ENCODE measurements at places on chromosomes 7 and 10.

- no peak for DNase-seq
Measured at GRCh38 chr7:55247428-55247827, 117.7 kb upstream of the LANCL2 start.

- no peak for DNase-seq
Measured at GRCh38 chr7:129332254-129333035, 101.8 kb upstream of the STRIP2 start.

DNA sequence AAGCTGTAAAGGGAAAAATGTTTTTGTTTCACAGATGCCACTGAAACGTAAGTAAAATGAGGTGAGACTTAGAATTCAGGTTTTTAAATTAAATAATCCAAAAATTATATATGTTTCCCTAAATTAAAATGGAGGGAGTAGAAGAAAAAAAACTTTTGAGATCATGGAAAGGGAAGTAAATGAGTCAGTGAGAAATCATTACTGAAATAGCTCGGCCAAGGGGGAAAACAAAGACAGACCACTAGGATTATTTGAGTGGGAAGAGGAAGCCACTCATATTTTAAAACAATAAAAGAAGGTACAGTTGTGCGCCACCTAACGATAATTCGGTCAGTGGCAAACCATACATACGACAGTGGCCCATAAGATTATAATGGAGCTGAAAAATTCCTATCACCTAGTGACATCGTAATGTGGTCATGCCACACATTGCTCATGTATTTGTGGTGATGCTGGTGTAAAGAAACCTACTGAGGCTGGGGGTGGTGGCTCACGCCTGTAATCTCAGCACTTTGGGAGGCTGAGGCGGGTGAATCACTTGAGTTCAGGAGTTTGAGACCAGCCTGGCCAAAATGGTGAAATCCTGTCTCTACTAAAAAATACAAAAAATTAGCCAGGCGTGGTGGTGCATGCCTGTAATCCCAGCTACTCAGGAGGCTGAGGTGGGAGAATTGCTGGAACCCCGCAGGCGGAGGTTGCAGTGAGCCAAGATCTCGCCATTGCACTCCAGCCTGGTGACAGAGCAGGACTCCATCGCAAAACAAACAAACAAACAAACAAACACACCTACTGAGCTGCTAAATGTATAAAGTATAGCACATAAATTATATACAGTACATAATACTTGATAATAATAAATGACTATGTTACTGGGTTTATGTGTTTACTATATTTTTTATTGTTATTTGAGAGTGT, 64.7 kb downstream of the MKX start:
- no peak for DNase-seq

DNA sequence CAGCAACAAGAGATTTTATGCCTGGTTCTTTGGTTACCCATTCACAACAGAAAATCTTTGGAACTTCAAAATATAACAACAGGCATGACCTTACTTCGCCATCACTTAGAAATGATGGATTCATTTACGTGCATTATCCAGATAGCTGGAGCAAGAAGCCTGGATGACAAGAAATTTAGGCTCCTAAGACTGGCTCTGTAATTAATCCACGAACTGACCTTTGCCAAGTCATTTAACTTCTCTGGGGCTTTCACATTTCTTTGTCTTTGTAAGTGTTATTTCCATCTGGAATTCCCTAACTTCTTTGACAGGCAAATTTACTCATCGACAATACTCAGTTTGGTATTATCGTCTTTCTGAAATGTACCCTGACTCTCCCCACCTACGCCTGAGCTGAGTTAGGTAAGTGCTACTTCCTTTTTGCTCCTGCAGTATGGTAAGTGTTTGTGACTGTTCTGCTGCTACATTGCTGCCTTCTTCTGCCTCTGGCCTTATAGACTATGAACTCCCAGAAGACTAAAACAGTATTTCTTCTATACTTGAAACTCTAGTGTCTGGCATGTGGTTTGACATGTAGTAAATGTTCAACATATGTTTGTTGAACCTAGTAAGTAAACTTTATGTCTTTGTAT, 5.5 kb upstream of the MDFIC start:
- peak; percentile 65 for DNase-seq

GRCh38 chr10:91597197-91597881, 35.5 kb downstream of the PPP1R3C start:
- no peak for DNase-seq

- no peak for DNase-seq
Measured at GRCh38 chr7:87982116-87982515, 48.1 kb downstream of the ADAM22 start.

GRCh38 chr7:24245362-24245761, 38.6 kb upstream of the NPY start:
- DNase-seq = peak; percentile 8

- no peak for DNase-seq
Measured at GRCh38 chr7:102004229-102004628, 186.8 kb downstream of the CUX1 start.

DNA sequence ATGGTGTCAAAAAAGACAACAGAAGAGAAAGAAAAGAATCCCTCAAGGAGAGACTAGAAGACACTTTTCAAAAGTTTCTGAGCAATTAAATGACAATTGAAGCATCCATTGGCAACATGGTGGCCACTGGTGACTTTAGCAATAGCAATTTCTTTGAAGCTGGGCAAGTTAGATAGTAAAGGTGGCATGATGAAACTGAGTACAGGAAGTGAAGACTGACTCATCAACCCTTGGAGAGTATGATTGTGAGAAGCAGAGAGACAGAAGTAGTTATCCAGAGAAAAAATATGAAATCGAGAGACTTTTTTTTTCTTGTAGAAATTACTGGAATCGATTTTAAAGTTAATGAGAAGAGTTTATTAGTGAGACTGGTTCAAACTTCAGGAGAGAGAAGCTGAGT, 52.5 kb downstream of the DGKB start:
- peak; percentile 22 for DNase-seq

- no peak for DNase-seq
Measured at GRCh38 chr10:45198486-45199204, 116.8 kb downstream of the OR13A1 start.

GRCh38 chr7:157876469-157877285, 539.9 kb downstream of the DNAJB6 start:
- no peak for DNase-seq

DNA sequence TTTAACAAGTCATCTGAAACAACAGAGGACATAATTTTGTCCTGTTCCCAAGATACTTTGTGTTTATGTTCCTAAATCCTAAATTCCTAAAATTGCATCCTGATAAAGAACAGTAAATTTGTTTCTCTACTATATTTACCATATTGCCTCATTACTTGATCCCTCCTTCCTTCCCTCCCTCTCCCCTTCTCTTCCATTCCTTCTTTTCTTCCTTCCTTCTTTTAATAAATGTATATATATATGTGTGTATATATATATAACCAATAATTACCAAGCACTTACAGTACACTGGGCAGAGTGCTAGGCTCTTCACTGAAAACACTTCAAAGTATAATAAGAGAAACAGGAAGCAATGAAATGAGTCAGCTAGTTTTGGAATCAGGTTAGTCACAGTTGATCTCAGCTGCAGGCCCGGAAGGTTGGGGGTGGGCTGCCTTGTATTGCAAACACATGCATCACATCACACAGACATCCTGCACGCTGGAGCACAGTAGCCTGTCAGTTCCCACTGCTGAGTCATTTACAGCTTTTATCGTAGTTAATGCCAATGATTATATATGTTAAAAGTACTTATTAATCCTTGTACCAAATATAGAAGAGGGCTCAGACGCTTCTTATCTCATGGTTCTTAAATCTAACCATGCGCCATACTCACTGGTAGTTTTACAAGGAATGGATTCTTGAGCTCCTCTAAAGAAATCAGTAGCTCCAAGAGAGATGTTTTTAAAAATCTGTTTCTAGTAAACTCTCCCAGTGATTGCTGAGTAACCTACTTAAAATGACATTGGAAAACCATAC, 551.7 kb downstream of the GRM8 start:
- peak; percentile 93 for DNase-seq

DNA sequence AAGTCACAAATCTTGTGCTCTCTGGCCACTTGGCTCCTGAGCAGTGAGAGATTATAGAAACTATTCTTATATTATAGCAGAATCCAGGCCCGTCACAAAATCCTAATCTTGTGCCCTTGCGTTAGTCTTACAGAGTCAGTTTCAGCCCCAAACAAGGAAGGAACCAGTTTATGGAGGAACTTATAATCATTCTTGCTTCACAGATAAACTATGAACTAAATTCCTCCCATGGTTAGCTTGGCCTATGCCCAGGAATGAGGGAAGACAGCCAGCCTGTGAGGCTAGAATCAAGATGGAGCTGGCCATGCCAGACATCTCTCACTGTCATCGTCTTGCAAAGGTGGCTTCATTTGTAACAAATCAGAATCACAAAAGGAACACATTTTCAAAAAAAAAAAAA, 199.7 kb upstream of the PITRM1 start:
- DNase-seq = no peak

- no peak for DNase-seq
Measured at GRCh38 chr7:22563032-22563501, 63.1 kb upstream of the STEAP1B start.

GRCh38 chr7:71239586-71240268, 107.8 kb downstream of the GALNT17 start:
- no peak for DNase-seq

DNA sequence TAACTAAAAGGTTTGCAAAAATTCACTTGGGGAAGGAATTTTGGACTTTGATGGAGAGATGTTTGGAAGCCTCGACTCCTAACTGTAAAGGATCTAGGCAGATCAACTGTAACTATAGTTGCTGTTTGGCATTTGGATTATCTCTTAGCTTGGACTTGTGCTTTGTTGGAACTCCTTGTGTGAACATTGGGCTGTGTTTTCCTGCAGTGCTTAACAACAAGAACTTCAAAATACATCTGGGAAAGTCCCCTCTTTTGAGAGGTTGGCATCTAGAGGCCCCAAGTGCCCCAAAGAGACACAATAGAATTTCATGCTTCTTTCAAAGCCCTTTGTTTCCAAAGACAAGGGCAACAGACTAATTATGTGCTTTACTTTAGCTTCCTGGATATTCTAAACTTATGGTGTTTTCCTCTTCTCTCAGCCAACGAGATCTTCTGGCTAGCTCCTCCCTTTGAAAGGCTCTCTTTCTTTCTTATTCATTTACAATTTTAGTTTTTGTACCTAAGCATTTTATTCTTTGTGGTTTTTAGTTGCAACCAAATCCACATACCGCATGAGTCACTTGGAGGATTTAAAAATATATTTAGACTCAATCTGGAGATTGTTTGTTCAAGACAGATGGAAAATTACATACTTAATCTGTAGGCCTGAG, 11.6 kb downstream of the ABCA13 start:
- DNase-seq = no peak

DNA sequence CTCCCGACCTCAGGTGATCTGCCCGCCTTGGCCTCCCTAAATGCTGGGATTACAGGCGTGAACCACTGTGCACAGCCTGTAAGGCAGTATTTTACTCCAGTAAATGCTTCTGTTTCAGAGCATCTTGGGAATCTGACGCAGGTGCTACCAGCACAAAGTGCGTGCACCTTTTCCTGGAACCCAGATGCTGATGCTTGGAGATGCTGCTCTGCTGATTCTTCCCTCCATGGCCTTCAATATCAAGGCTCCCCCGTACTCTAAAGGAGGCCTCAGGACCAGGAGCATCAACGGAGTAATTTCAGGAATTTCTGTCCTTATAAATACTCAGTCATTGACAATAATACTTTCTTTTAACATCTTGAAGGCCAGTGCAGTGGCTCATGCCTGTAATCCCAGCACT, 23.5 kb downstream of the DENND2A start:
- no peak for DNase-seq

DNA sequence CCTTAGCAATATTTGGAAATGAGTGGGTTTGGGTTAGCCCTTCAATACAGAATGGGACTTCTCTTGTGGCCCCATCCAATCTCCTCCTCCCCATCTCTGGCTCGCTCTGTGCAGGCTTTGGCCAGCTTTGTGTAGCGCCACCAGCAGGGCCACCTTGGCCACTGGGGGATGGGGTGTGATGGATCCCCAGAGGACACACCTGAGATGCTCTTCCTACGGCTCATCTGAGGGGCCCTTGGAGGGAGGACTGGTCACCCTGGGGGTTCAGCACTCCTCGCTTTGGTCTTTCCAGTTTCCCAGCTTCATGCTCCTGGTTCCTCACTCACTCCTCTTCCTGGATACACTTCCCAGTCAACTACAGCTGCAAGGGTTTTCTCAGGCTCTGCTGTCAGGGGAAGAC, 15.3 kb upstream of the C10orf90 start:
- DNase-seq = no peak

- no peak for DNase-seq
Measured at GRCh38 chr7:137886746-137887145, 40.0 kb upstream of the DGKI start.

- no peak for DNase-seq
Measured at GRCh38 chr10:49257626-49258349, 41.2 kb upstream of the C10orf71 start.

GRCh38 chr7:17546189-17546588, 247.7 kb downstream of the AHR start:
- DNase-seq = no peak

DNA sequence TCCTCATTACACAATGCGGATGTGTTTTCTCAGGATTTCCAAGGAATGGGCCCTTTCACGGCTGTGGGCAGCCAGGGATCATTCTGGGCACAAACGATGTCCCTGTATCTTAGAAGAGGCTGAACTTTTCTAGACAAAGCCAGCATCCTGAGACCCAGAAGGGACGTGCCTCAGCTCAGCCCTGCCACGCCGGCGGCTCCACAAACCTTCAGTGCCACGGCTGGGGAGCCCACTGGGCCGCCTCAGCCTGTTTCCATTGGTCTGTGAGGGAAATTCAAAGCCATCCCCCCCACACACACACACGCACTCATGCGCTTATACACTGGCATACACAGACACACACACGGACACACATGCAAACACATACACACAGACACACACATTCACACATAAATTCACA, 344.9 kb upstream of the MKI67 start:
- no peak for DNase-seq

DNA sequence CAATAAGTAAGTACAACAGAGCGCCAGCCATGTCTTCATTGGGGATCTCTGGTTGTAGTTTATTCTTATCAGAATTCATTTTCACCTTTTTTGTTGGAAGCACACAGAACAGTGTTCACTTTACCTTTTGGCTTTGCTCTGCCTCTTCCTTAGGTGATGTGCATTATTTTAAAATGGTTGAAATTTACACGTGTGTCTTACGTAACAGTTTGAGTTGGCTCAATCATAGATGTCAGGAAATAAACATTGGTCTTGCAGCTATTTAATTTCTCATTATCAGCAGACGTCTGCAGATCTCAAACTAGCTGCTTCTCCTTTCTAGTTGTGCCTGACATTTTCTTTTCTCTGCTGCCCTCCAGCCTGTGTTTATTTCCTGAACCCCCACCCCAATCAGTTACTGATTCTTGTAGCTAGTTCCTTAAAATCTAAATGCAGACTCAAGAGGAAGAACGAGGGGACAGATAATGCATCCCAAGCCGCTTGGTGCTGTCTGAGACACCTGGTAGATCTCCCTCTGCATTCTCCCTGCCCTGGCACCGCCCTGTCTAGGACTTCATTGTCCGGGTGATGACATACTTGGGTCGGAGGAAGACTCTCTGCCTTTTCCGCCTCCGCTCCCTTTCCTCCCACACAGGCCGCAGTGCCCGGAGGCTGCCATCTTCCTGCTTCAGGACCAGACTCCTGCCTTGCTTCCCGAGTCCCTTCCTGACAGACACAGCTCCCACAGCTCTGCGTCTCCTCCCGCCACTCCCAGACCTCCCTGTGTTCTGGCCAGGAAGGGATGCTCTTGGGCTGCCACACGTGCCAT, 108.2 kb downstream of the ANKRD61 start:
- DNase-seq = no peak

Measured in activated CD4-positive, alpha-beta T cell treated with anti-CD3 and anti-CD28 coated beads, Interleukin-2, Interleukin-4, amounts not matched to agents 100 ng/mL and 50 ng/mL, durations not matched to agents 16 hours and 8 hours (primary cell).